ENCODE measurements at places on chromosomes 4 and X.

GRCh38 chr4:5217421-5217820 is 166.1 kb downstream of the STK32B start:
- no peak for DNase-seq

GRCh38 chrX:132776486-132777210 is 181.8 kb downstream of the HS6ST2 start:
- no peak for DNase-seq

- DNase-seq = no peak
These were observed 1.7 kb downstream of the PPP2R2C start for GRCh38 chr4:6470502-6471306.

DNA sequence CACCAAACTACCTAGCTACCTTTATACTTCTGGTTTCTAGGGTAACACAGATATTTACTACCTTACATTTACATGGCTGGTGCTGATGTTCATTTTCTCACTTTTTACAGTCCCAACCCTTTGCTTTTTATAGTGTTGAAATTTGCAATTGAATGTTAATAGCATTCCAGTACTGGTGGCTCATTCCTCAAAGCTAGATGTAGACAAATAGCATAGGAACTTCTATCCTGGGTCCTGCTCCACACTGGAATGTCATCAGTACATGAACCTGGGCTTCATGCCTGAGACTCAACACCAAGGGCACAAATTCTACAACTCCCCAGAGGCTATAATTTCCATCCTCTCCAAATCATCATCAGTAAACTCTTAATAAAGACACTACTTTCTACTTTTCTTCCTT is 10.3 kb upstream of the TRMT2B start:
- no peak for DNase-seq

- no peak for DNase-seq
These were observed 28.4 kb upstream of the USP53 start for GRCh38 chr4:119184128-119184527.

- no peak for DNase-seq
These were observed 29.4 kb downstream of the EVC2 start for GRCh38 chr4:5678977-5679376.

GRCh38 chrX:150044556-150044955 is 106.3 kb upstream of the EOLA2 start:
- DNase-seq = no peak

DNA sequence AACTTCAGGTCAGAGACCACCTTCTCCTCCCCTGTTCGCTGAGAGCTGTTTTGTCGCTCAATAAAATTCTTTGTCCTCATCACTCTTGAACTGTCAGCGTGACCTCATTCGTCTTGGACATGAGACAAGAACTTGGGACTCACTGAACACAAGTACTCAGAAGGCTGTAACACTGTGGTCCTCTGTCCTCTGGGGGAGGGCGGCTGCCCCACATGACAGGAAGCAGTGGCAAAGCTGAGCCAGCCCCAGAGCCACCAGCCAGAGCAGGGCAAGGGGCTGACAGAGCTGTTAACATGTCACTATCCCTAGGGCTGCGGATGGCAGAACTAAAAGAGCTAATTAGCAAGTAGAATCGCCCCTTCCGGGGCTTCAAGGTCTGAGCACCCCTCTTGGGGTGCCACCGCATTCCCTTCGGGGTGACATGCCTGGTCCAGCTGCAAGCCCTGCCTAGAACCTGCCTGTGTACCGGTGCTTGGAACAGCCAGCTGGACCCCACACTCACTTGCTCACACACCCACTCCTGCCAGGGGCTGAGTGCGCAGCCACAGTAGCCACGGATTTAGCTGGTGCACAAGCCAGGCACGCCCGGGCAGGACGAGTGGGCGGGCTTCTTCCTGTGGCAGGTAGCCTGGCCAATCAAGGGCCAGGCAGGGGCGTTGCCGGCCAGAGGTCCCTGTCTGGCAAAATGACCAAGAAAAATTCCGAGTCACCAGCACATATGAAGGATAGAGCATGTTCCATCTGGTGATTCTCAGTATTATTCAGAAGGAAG is 648.6 kb upstream of the AGA start:
- DNase-seq = no peak

- DNase-seq = no peak
These were observed 712.4 kb downstream of the IL1RAPL1 start for GRCh38 chrX:29299684-29300083.

GRCh38 chr4:169048868-169049414 is 38.9 kb upstream of the CBR4 start:
- DNase-seq = no peak

DNA sequence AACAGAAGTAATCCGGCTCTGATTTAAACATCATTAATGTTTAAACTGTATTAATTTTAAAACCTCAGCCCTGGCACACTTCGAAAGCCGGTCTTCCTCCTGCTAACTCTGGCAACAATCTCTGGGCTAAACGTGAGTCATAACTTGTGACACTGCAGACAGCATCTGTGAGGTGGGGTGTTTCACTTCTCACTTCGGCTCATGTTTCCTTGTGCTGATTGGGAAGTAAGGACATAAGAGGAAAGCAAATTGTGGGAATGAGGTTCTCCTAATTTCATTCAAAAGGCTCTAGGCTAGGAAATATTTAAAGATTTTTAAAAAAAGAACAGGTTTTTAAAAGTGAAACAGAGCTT is 139.9 kb upstream of the USP9X start:
- DNase-seq = no peak

All from activated gamma-delta T cell treated with anti-CD3 and anti-CD28 coated beads, Interleukin-2, amount 50 U/mL, for 16 hours (primary cell).